ENCODE measurements at places on chromosomes 6 and 20.

GRCh38 chr6:144351379-144352127 is 66.4 kb downstream of the UTRN start:
- no peak overlapping the region for H3K4me3 ChIP-seq
- peak overlapping the region; percentile 11 for H3K27ac ChIP-seq
- H3K36me3 ChIP-seq = peaks cover 27% of the 10 kb centered on the region
- peaks cover 2% of the 10 kb centered on the region for H3K27me3 ChIP-seq

GRCh38 chr6:45959534-45960145 is 56.0 kb downstream of the CLIC5 start:
- no peak overlapping the region for H3K4me3 ChIP-seq
- no peak for DNase-seq
- no peaks in the 10 kb centered on the region for H3K36me3 ChIP-seq
- peaks cover 5% of the 10 kb centered on the region for H3K27me3 ChIP-seq
- no peak overlapping the region for H3K27ac ChIP-seq

DNA sequence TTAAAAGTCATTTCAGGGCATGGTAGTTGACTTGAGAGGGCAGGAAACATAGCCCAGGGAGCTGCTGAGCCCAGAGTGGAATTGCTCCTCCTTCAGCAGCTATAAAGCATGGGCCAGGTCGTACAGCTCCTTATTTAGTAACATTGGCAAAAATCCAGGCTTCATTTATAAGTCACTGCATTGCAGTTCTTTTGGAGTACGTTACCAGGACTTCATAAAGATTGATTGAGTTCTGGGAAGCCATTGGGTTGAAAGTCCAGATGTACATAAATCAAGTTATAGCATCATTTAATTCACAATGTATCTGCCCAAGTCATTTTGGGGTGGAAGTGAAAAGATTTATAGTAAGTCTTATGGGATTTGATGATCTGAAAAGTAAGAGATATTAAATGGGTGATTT is 53.0 kb upstream of the ANKEF1 start:
- no peak for DNase-seq
- no peak overlapping the region for H3K4me3 ChIP-seq
- H3K36me3 ChIP-seq = no peaks in the 10 kb centered on the region
- no peaks in the 10 kb centered on the region for H3K27me3 ChIP-seq

GRCh38 chr20:57326667-57327455 is 2.7 kb upstream of the SPO11 start:
- no peak for DNase-seq
- peaks cover 13% of the 10 kb centered on the region for H3K27me3 ChIP-seq
- H3K4me3 ChIP-seq = no peak overlapping the region
- H3K36me3 ChIP-seq = no peaks in the 10 kb centered on the region

DNA sequence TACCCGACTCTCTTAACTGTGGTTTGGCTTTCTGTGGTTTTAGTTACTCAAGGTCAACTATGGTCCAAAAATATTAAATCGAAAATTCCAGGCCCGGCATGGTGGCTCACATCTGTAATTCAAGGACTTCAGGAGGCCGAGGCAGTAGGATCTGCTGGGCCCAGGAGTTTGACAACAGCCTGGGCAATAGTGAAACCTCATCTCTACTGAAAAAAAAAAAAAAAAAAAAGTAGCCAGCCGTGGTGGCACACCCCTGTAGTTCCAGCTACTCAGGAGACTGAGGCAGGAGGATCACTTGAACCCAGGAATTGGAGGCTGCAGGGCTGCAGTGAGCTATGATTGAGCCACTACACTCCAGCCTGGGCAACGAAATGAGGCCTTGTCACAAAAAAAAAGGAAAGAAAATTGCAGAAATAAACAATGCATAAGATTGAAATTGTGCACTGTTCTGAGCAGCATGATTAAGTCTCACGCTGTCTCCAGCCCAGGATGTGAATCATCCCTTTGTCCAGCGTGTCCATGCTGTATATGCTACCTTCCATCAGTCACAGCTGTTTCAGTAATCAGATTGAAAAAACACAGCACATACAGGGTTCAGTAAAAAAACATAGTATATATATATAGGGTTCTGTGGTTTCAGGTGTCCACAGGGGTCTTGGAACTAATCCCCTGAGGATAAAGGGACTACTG is 40.7 kb downstream of the RGS17 start:
- H3K27ac ChIP-seq = no peak overlapping the region
- no peak for DNase-seq
- H3K4me3 ChIP-seq = no peak overlapping the region
- peaks cover 4% of the 10 kb centered on the region for H3K4me1 ChIP-seq

Measured in nephron progenitor cell (in vitro differentiated cells).